Pons (tissue), 1 donor: ENCODE measurements at places on chromosomes 7 and 10.
A peak's percentile ranks its signal among the peaks of the same experiment; 100 is the strongest.

DNA sequence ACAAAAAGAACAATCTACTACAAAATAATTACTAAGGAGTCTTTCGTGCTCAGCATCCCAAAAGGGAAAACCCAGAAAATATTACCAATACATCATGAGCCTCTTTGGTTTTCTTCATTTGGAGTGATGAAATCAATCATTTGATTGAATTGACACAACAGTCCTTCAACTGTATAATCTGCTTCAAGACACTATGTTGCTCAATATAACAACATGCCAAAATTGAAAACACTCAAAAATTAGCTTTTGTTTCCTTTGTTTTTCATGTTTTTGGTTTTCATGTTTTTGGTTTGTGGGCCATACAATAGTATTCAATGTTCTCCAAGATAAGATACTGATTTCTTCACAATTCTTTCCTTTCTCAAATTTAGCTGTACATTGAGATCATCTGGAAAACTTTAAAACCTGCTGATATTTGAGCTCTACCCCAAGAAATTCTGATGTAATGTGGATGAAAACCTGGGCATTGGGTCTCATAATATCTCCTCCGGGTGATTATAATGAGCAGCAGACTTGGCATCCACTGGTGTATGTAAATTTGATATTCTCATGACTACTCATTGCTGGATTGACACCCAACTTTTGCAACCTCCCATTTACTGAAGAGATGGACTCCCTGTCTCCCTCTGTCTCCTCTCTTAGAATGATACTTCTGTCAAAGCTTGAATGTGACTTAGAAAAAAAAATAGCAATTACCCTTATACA lies 4.6 kb downstream of the SOSTDC1 start:
- DNase-seq: no peak

- no peak for DNase-seq
Measured at GRCh38 chr7:49324707-49325106, 400.4 kb downstream of the CDC14C start.

DNA sequence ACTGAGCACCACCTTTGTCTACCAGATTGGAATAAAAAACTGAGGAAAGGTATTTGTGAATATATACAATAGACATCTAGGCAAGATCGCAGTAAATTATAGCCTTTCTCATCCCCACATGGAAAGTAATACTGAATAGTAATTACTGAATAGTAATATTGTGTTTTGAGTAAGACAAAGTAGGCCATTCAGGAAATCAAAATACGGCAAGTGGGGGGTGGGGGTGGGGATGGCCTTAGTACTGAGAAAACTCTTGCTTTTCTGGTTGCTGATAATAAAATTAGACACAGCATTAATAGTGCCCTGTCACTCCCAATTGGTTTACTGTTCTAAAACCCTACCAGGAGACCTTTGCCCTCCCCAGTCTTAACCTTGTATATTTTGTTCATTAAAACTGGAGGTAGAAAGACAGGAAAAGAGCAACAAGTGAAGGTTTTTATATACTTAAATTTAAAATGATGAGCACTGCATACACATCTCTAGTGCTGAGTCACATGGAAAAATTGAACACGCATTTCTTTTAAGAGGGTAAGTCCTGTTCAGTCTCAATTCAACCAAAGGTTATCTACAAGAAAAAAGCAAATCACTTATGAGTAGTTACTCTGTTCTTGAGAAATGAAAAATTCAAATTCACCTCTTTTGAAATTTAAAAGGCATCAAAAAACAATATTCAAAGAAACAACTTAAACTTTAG lies 65.6 kb downstream of the IGF2BP3 start:
- peak; percentile 26 for DNase-seq

DNA sequence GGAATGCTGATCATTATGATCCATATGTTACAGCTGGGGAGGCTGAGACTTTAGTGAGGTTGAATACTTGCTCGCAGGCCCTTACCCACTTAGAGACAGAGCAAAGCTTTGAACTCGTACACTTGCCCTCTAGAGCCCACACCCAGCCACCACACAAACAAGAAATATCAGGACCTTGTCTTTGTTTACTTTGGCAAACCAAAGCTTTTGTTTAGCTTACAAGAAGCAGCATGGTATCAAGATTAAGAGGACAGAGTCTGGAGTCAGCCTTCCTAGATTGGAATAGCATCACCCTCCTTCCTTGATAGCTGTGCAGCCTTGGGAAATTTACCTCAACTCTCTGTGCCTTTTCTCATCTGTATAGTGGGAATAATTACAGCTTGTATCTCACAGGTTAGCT lies 477.5 kb downstream of the SUGCT start:
- DNase-seq: no peak

DNA sequence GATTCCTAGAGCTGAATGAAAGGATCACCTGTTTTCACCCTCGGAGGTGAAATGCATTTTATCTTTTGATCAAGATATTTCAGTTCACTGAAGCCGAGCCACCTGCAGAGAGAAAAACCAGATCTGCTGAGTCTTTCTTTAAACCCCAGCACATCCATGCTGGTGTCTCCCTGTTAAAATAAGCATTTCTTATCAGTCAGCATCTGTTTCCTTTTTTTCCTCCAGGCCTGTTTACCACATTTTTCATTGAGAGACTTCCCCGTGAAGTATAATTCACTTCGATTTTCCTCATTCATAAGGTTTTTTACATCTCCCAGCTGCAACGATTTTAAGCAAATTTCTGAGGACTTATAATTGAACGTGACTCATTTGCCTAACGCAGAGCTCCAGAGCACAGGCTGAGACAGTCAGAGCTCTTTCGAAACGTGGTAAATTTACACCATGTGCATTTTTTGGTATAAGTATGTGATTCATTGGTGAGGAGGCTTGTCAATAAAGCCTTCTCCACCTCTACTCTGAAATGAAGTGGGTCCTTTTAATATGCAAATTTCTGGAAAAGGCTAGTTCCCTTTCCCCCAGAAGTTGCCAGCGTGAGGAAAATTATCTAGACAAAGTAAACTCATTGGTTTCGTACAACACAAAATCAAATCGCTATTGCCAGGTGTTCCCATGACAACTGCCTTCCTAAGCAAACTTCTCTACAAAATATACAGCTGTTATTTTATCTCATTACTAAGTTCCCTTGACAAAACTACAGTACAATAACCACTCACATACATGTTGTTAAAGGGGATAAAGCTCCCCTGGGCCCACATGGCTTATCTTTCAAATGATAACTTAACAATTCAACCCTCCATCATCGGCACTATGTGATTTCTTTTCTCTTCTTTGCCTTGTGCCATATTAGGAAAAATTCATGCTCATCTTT lies 374.8 kb upstream of the AKR1E2 start:
- DNase-seq: no peak

DNA sequence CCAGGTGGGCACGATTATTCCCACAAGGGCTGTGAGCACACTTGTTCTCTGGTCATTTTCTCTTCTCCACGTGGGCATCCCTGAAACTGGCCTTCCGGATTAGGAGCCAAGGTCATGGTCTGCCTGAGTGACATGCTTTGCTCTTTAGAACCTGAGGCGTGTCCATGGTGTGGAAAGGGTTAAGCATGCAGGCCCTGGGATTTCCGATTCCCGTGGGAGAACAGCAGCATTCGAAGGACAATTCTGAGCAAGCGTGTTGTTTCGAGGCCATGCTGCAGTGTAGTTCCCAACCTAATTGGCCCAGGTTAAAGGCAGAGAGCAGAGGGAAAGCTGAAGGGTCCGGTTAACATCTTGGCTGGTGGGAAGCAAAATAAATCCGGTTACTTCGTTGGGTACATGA lies 245.9 kb downstream of the SKAP2 start:
- DNase-seq: no peak

DNA sequence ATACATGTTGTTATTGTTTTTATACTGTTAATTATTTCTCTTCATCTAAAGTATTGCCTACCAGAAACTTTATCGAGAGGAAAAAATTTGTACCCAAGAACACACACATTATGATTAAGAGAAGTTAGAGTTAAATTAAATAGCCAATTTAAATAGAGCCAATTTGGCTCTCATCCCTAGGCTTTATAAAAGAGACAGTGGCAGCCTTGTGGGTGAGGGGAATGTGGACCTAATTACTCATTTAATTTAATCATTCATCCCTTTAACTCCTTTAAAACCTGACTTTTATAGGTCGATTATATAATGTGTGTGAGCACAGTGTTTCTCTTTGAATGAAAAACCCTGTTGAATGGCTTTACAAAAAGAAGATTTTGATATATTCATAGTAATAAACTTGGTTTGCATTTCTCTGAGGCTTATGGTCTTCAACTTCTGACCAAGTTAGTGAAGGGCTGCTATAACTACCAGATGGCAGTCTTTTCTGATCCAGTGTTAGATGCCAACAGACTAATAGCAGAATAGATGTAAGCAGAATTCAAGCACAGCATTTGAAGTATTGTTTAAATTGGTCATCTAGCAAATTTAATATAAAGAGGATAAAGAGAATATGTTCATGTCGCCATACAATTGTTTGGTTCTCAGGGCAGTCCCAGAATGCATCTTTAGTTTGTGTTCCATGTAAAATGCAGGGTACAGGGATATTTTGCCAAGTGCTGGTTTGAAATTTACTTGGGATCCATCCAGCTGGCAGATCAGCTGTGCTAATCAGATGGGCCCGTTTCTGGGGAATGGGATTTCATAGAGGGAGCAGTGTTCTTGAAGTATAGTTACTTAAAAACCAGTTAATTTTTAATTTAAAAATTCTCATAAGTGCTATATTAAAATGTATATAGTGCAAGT lies 25.3 kb downstream of the ADD3 start:
- DNase-seq: peak; percentile 81

GRCh38 chr7:2513702-2514101 lies 5.9 kb upstream of the LFNG start:
- DNase-seq: no peak

DNA sequence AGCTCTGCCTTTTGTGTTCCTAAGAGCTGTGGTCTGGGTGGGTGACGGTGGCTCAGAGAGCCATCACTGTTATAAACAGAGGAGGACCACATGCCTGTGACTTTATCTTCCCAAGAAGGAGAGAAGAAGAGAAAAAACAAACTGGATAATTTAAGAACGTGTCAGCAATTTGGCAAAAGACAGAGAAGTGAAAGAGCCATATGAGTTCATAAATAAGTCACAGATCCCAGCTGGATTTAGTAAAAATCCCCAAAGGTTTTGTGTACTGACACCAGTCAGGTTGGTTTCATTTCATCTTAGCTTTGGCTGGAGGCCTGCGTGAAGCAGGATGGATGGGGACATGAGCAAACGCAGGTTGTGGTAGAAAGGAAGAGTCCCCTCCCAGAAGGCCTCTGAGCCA lies 120.7 kb downstream of the CXCL12 start:
- DNase-seq: no peak

DNA sequence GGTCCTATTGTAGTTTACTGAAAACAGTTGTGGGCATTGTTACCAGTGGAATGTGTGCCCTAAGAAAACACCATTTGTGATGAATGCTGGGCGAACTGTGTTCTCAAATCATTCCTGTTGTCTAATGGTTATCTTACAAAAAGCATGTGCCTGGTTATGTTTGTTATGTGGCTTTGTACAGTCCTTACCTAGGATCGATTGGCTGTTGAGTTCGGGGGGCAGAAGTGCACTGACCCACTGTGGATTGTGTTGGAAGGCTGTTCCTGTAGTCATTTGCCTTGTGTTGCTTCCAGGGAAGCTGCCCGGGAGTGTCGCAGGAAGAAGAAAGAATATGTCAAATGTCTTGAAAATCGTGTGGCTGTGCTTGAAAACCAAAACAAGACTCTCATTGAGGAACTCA lies 84.3 kb downstream of the CREM start:
- DNase-seq: peak; percentile 53

DNA sequence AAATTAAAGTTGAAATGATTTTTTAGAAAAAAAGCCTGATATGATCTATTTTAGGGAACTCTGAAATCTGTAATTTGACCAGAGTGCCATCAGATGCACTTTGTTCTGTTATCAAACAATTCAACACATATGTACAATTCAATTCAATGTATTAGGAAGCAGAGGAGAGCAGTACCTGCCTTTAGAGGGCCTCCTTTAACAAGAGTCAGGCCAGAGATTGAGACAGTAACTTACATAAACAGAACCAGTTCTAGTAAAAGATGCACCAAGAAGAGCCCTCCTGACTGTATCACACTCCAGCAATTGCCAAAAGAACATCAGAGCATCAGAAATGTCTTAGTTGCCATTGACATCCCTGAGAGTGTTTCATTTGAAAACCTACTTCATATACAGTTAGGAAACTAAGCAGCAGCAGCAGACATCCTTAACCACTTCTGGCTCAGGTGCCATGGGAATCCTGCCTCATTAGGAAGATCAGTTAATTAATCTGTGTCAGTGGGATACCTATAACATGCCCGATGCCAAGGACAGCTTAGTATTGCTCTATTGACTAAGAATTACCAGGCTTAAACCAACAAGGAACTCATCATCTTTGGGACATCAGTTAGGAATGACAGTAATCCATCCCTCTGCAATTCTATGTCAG lies 1222.6 kb upstream of the LRRN3 start:
- peak; percentile 8 for DNase-seq

DNA sequence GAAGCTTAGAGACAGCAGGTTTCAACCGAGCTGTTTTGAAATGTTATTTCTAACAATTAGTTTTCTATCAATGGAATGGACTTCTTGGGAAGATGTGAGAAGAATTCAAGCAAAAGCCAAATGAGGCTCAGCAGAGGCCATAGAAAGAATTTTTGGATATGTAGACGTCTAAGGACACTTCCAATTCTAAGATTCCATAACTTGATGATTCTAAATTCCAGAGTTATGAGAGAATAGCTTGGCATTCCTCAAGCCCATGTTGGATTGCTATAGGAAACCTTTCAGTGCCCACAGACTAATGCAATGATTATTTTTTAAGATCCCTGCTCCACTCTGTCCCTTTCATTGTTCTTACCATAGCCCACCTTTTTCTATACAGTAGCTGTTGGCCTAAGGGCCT lies 77.2 kb upstream of the PALS2 start:
- DNase-seq: no peak

GRCh38 chr10:132606536-132607316 lies 69.1 kb downstream of the INPP5A start:
- peak; percentile 43 for DNase-seq

GRCh38 chr10:15451137-15452094 lies 80.3 kb upstream of the FAM171A1 start:
- DNase-seq: no peak

GRCh38 chr10:60535427-60535826 lies 145.8 kb upstream of the ANK3 start:
- no peak for DNase-seq

- no peak for DNase-seq
Measured at GRCh38 chr10:103276251-103276895, 565 bp upstream of the INA start.

- no peak for DNase-seq
Measured at GRCh38 chr7:108001764-108002725, 916 bp downstream of the LAMB1 start.

DNA sequence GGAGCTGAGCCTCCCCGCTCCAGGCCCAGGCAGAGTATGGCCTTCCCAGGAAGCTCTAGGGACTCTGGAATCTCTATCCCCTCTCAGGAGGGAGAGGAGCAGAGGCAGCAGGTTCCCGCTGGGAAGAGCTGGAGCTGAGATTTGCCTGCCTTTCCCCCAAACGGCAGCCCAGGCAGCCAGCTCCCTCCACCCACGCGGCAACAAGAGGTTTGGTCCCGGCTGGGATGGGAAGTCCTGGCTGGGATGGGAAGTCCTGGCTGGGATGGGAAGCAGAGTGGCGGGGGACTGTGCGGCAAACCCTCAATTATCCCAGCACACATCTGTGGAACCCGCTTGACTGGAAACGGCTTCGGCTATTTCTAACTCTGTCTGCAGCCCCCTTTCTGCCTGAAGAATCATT lies 223.0 kb downstream of the ELFN1 start:
- no peak for DNase-seq
